ENCODE measurements at places on chromosomes 3 and 15.

- no peaks in the 10 kb centered on the region for H3K36me3 ChIP-seq
- H3K27me3 ChIP-seq = no peaks in the 10 kb centered on the region
- peaks cover 50% of the 10 kb centered on the region for H3K4me1 ChIP-seq
- no peak overlapping the region for H3K27ac ChIP-seq
- no peak overlapping the region for H3K4me3 ChIP-seq
Observed at GRCh38 chr3:56825567-56826438, 24.1 kb upstream of the ARHGEF3 start.

- H3K27me3 ChIP-seq = no peaks in the 10 kb centered on the region
- peaks cover 92% of the 10 kb centered on the region for H3K4me1 ChIP-seq
- H3K4me3 ChIP-seq = peak overlapping the region; percentile 64
Observed at GRCh38 chr3:111605018-111605417, 9.9 kb upstream of the ZBED2 start.

- DNase-seq = no peak
- no peaks in the 10 kb centered on the region for H3K27me3 ChIP-seq
- H3K27ac ChIP-seq = no peak overlapping the region
- no peaks in the 10 kb centered on the region for H3K4me1 ChIP-seq
- no peak overlapping the region for H3K4me3 ChIP-seq
Observed at GRCh38 chr3:103048068-103048722, 613.4 kb downstream of the ZPLD1 start.

DNA sequence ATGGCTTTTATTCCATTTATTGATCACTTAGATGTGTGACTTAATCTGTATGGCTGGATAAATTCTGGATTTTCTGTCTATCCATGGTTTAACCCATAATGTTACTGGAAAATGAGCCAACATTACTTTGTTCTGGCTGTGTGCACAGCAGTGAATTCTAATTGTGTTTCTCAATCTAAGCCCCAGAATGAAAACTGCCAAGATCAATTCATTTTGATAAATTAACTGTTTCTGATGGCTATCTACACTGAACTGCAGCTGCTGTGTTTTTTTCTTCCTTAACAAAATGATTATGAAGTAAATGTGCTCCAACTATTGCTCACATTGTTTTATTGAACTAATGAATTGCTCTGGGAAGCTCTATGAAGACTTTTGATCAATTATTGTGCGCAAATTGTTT lies 35.7 kb upstream of the CPB1 start:
- DNase-seq = no peak
- H3K36me3 ChIP-seq = no peaks in the 10 kb centered on the region
- no peaks in the 10 kb centered on the region for H3K27me3 ChIP-seq

- no peaks in the 10 kb centered on the region for H3K36me3 ChIP-seq
- peaks cover 7% of the 10 kb centered on the region for H3K4me1 ChIP-seq
Observed at GRCh38 chr3:192935441-192935840, 17.8 kb upstream of the MB21D2 start.

DNA sequence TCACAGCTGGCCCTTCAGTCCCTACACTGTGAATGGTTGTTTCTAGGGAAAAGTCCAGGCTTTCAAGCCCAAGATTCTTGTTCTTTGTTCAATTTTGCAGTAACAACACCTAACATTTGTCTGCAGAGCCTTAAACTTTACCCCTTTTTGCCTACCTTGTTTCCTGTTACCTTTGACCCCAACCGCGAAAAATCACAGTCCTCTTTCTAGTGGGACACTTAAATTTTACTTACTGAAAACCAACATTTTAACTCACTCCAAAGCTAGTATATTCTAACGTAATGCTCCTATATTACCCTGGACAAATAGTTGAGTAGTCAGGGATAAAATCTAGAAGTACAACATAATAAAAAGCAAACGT lies 649 bp upstream of the PIK3CB start:
- H3K27me3 ChIP-seq = no peaks in the 10 kb centered on the region
- H3K36me3 ChIP-seq = peaks cover 20% of the 10 kb centered on the region
- peaks cover 28% of the 10 kb centered on the region for H3K4me1 ChIP-seq
- no peak for DNase-seq
- H3K4me3 ChIP-seq = peak overlapping the region; percentile 90
- H3K27ac ChIP-seq = peak overlapping the region; percentile 97

- H3K4me1 ChIP-seq = peaks cover 17% of the 10 kb centered on the region
- H3K27me3 ChIP-seq = peaks cover 61% of the 10 kb centered on the region
- no peak overlapping the region for H3K4me3 ChIP-seq
- H3K27ac ChIP-seq = no peak overlapping the region
- no peak for DNase-seq
- H3K36me3 ChIP-seq = no peaks in the 10 kb centered on the region
Observed at GRCh38 chr3:160227419-160227818, 2.2 kb downstream of the C3orf80 start.

- DNase-seq = no peak
- no peak overlapping the region for H3K4me3 ChIP-seq
- H3K27me3 ChIP-seq = no peaks in the 10 kb centered on the region
- H3K36me3 ChIP-seq = no peaks in the 10 kb centered on the region
Observed at GRCh38 chr3:51522273-51522962, 16.1 kb upstream of the RAD54L2 start.

GRCh38 chr15:100893261-100893963 lies 13.8 kb downstream of the ALDH1A3 start:
- H3K27ac ChIP-seq = no peak overlapping the region
- no peak for DNase-seq
- peaks cover 81% of the 10 kb centered on the region for H3K27me3 ChIP-seq

DNA sequence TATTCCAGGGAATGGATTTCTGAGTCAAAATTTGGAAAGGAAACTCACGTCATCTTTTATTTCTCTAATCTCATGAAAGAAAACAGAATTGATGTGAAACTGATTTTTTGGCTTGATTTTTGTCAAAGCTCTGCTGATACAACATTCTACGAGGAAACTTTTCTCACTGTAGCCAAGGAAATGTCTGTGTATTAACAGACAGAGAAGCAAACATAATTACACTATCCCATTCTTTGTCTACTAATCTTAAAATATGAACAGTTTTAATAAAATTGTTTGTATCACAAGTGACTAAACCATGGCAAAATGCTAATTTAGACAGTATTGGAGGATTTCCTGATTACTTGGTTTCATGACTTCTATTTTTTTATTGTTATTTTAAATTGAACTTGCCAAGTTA lies 1437.0 kb downstream of the OTOL1 start:
- DNase-seq = no peak
- no peak overlapping the region for H3K4me3 ChIP-seq
- H3K27ac ChIP-seq = no peak overlapping the region
- no peaks in the 10 kb centered on the region for H3K36me3 ChIP-seq
- H3K27me3 ChIP-seq = no peaks in the 10 kb centered on the region

DNA sequence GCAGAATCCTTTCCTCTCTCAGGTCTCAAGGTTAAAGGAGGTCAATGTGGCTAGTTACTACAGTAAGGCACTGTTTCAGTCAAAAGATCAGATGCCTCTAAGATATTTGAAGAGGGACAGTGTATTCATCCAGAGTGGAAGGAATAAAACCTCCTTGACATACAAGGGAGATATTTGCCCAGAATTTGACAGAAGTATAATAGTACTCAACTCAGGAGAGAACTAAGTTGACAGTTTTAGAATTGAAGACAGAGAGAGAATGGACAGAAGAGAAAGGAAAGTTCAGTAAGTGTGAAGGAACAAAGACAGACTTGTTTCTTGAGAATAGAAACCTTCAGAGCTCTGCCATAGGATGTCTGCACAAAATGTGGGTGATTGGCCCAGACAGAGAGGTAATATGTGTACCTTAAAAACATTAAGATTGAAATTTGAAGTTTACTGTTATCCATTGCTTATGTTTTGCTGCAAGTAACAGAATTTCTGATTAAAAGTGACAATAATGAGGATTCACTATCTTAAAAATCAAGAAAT lies 507.1 kb downstream of the IGSF11 start:
- no peaks in the 10 kb centered on the region for H3K4me1 ChIP-seq
- no peak overlapping the region for H3K4me3 ChIP-seq
- no peak overlapping the region for H3K27ac ChIP-seq
- DNase-seq = no peak
- H3K36me3 ChIP-seq = no peaks in the 10 kb centered on the region

DNA sequence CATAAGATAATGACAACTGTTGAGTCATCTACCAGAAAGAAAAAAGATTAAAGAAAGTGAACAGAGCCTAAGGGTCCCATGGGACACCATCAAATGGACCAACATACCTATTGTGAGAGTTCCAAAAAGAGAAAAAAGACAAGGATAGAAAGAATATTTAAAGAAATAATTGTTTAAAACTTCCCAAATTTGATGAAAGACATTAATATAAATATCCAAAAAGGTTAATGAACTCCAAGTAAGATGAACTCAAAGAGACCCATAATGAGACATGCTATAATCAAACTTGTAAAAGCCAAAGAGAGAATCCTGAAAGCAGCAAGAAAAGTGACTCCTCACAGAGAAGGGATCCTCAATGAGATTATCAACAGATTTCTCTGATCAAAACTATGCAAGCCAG lies 8.9 kb downstream of the NRG4 start:
- no peaks in the 10 kb centered on the region for H3K36me3 ChIP-seq
- no peaks in the 10 kb centered on the region for H3K4me1 ChIP-seq
- H3K27ac ChIP-seq = no peak overlapping the region

GRCh38 chr3:95464346-95464745 lies 1350.0 kb upstream of the EPHA6 start:
- no peaks in the 10 kb centered on the region for H3K4me1 ChIP-seq
- no peaks in the 10 kb centered on the region for H3K36me3 ChIP-seq
- H3K27ac ChIP-seq = no peak overlapping the region
- DNase-seq = no peak

GRCh38 chr3:65277798-65278197 lies 590.0 kb upstream of the ADAMTS9 start:
- no peak for DNase-seq
- no peaks in the 10 kb centered on the region for H3K4me1 ChIP-seq
- no peaks in the 10 kb centered on the region for H3K27me3 ChIP-seq
- no peak overlapping the region for H3K4me3 ChIP-seq
- H3K36me3 ChIP-seq = no peaks in the 10 kb centered on the region
- no peak overlapping the region for H3K27ac ChIP-seq

DNA sequence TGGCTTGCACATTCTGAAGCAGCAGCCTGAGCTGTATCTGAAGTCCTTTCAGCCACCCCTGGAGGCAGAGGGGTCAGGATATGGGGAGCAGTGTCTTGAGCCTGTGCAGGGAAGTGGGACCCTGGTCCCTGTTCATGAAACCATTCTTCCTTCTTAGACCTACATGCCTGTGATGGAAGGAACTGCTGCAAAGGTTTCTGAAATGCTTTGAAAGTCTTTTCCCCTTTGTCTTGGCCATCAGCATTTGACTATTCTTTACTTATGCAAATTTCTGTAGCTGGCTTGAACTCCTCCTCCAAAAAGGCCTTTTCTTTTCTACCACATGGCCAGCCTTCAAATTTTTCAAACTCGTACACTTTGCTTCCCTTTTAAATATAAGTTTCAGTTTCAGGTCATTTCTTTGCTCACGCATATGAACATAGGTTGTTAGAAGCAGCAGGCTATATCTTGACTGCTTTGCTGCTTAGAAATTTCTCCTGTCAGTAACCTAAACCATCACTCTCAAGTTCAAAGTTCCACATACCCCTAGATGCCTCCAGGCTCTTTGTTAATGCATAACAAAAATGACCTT lies 62.3 kb downstream of the GALK2 start:
- peaks cover 73% of the 10 kb centered on the region for H3K36me3 ChIP-seq
- H3K27me3 ChIP-seq = no peaks in the 10 kb centered on the region
- peaks cover 19% of the 10 kb centered on the region for H3K4me1 ChIP-seq

DNA sequence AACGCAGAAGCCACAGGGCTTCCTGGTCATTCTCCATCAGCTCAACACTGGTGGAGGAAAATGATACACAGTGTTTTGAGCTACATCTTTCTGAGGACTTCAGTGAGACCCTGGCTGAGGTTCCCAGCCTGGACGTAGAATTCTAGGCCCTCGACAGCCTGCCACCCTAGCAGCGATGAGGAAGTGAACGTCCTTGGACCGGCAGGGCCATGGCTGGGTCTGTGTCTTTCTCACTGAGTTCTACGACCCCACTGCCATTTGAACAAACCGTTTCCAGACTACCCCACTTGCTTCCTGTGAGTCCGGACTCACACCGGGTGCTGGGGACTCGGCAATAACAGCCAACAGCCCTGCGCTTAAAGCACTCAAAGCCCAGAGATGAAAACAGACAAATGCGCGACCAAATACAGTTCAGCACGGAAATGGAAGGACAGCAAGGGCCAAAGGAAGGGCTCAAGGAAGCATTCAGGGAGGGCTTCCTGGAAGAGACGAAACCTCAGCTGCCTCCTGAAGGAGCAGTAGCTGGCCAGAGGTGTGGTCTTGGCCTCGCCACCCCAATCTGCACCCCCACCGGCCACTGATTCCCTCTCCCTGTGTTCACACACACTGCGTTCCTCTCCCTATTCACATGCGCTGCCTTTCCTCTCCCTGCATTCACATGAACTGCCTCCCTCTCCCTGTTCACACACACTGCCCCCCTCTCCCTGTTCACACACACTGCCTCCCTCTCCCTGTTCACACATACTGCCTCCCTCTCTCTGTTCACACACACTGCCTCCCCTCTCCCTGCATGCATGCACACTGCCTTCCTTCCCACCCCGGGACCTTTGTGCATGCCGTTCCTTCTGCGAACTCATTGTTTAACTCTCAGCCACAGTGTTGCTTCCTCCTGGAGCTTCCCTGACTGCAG lies 136.3 kb upstream of the PRR20G start:
- no peaks in the 10 kb centered on the region for H3K4me1 ChIP-seq
- H3K27me3 ChIP-seq = peaks cover 75% of the 10 kb centered on the region
- DNase-seq = no peak
- H3K27ac ChIP-seq = no peak overlapping the region

GRCh38 chr15:80274554-80274953 lies 22.5 kb upstream of the CTXND1 start:
- peaks cover 22% of the 10 kb centered on the region for H3K27me3 ChIP-seq
- no peak overlapping the region for H3K27ac ChIP-seq
- no peak for DNase-seq
- no peaks in the 10 kb centered on the region for H3K36me3 ChIP-seq
- H3K4me1 ChIP-seq = no peaks in the 10 kb centered on the region

DNA sequence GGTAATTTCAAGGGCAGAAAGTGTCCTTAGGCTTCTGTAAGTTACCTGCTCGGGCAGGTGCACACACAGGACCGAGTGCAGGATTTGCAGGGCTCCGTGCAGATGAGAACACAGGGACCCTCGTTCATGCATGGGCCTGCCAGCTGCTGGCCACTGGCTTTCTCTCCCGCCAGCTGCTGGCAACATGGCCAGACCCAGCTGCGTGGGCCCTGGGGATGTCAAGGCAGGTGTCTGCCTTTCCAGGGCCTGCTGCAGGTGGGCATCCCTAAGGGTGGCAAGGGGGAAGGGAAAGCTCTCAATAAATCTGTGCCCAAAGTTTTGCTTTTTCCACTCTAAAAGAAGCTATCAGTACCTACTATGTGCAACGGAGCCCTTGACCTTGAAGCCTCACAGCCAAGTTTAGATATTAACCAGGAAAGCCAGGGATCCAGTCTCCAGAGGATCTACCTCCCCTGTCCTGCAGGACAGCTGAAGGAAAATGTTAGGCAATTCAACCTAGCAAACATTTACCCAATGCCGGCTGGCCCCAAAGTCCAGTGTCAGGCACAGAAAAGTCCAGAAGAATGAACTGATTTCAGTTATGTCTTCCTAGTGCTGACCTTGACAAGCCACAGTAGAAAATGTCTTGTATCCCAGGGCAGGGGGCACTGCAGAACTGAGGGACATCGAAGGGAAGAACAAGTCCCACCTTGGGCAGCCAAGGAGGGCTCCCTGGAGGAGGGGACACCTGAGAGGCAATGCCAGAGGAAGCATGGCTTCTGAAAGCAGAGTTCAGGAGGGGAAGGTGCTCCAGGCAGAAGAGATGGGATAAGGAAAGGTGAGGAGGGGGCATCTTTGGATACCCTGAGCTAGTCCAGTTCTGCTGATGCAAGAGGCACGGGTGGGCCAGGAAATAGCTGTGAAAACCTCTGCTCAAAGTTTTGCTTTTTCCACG lies 26.4 kb downstream of the NUP210 start:
- no peaks in the 10 kb centered on the region for H3K27me3 ChIP-seq
- no peak overlapping the region for H3K4me3 ChIP-seq
- H3K27ac ChIP-seq = no peak overlapping the region
- no peak for DNase-seq
- peaks cover 97% of the 10 kb centered on the region for H3K36me3 ChIP-seq
- H3K4me1 ChIP-seq = peaks cover 8% of the 10 kb centered on the region
